DMS153 (cell line): ENCODE measurements at places on chromosomes 7 and 10.

DNA sequence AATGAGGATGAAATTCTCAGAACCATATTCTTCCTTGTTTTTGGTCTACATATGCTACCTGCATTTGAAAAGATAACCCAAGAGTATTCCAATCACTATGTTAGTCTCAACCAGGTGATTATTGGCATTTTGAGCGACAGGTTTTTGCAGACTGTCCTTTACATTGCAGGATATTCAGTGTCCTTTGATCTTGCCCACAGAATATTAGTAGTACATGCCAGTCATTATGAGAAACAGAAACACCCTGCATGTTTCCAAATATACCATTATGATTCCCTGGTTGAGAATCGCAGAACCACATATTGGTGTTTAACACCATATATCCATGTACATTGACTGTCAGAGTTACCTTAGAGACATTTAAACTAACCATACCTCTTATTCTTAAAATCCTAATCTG is 30.6 kb downstream of the TMEM243 start:
- no peak for DNase-seq

DNA sequence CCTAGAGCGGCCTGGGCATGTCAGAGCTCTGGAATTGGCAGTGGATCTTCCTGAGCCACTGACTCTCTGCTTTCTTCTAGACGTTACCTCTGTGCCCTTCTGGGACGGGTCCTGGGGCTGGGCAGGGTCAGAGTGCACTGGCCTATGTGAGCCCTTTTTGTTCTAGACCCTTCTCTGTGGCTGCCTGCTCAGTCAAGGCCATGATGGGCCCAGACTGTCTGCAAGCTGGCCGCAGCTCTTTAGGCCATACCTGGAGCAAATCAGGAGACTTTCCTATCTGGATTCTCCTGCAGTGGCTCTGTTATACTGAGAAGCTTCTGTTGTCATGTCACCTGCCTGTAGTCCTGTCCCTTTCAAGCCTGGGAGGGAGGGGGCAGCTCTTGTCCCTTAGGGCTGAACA is 70.1 kb downstream of the ADCY1 start:
- no peak for DNase-seq

GRCh38 chr10:70622981-70623844 is 20.7 kb upstream of the PRF1 start:
- no peak for DNase-seq

GRCh38 chr7:14818871-14819270 is 83.7 kb downstream of the DGKB start:
- no peak for DNase-seq

- no peak for DNase-seq
Observed at GRCh38 chr7:74293577-74293908, 4.3 kb downstream of the CLIP2 start.

DNA sequence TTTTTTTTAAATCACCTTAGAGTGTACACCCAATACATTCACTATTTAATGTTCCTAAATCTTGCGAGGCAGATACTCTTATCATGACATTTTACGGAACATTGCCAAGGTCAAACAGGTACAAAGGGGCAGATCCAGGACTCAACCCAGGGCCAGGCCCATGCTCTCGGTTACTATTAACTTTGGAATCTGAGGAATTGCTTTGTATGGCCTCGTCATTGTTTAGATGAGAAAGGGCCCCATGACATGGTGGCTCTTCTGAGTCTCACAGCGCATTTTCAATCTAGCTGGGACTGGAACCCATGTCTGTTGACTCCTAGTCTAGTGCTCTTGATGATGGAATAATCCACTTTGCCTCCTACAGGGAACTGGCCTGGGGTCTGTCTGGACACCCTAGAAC is 59.1 kb downstream of the GATA3 start:
- no peak for DNase-seq

DNA sequence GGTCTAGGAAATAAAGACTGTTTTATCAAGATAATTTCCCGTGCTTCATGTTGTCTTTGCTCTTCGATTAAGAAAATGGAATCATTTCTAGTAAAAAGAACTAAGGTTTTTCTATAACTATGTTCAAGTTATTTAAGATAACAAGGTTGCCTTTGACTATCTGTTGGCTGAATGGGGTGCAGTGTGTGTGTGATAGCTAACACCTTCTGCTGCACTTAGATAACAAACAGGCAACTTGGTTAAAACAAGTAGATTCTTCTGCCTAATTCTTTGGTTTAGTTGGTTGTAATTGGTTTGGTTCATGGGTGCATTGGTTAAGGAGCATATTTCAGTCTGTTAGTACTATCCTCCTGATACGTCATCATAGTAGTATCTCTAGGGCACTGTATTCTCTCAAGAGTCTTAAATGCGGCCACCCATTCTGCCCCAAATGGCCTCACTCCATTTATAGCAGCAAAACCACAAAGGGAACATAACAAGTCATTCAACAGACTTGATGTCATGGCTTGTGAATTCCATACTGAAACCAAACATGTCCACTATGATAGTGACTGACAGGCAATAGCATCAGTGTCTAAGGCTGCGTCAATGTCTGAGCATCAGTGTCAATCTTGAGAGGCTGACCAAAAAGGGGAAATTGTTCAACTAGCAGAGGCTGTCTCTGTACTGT is 55.7 kb downstream of the CCDC3 start:
- no peak for DNase-seq

GRCh38 chr7:2638224-2638991 is 6.6 kb downstream of the TTYH3 start:
- no peak for DNase-seq

- DNase-seq = no peak
Observed at GRCh38 chr10:43816351-43817321, 168.0 kb upstream of the ZNF32 start.

DNA sequence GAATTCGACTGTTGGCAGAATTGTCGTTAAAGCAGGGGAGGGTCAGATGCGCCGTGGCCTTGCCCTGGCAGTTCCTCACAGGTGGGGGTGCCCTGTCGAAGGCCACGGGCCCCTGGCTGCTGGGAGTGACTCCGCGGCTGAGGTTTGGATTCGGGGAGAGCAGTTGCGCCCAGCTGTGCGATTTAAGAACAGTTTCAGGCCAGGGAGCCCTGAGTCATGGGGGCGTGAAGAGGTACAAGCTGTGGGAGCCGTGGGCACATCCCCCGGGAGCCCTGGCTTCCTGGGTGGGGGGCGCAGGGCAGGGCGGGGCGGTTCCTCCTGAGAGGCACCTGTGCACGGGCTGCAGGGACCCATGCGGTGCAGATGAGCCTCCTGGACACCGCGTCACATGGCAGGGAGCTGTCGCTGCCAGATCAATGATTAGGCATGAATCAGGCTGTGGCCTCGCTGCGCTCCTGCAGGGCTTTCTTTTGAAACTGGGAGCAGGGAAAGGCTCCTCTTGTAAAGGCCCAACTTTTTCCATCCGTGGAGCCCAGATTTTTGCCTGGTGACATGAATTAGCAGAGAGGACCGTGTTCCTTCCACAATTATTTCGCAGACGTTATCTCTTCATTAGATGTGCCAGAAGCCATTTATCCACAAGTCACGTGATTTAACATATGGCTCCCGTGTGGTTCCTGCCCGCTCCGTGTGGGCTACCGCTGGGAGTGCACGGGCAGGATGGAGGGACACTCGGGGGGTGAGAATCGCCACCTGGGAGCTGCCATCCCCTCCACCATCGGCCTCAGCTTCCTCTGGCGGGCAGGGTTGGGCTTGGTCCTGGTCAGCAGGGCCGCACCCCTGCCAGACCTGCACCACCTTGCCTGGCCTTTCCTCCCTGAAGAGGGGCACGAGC is 918 bp downstream of the PWWP2B start:
- DNase-seq = no peak

GRCh38 chr10:323651-324293 is 188.5 kb downstream of the ZMYND11 start:
- DNase-seq = no peak

- DNase-seq = no peak
Observed at GRCh38 chr10:93872375-93873158, 21.2 kb upstream of the SLC35G1 start.

- DNase-seq = no peak
Observed at GRCh38 chr10:89100680-89101079, 106.4 kb downstream of the CH25H start.
